Hair follicular keratinocyte (primary cell): ENCODE measurements at places on chromosomes 5 and 9. TPM values are rescaled to one million over a fixed set of nuclear protein-coding genes. Genes with fewer than 3 reads are reported as not detected.

The OLFM1 gene
- total RNA-seq: 1.2 TPM in 1 of 2 replicates, not detected in the other

The MUSK gene
- not detected in 2 replicates for total RNA-seq

The CCDC183 gene
- 1.3 TPM in 1 of 2 replicates, not detected in the other for total RNA-seq

The TAS2R1 gene
- total RNA-seq: not detected in 2 replicates

The SYNPO gene
- 15.4 and 30.0 TPM in 2 replicates for total RNA-seq
